Stomach (tissue), 19 donors: ENCODE measurements at places on chromosomes 4 and X. TPM values are rescaled to one million over a fixed set of nuclear protein-coding genes. Genes with fewer than 3 reads are reported as not detected.
A peak's percentile ranks its signal among the peaks of the same experiment; 100 is the strongest.

Gene HSFX3
- not detected for total RNA-seq

GRCh38 chr4:81652069-81652478, 180.4 kb upstream of the RASGEF1B start:
- H3K27ac ChIP-seq: no peak overlapping the region
- H3K36me3 ChIP-seq: no peaks in the 10 kb centered on the region
- no peak overlapping the region for H3K4me3 ChIP-seq

DNA sequence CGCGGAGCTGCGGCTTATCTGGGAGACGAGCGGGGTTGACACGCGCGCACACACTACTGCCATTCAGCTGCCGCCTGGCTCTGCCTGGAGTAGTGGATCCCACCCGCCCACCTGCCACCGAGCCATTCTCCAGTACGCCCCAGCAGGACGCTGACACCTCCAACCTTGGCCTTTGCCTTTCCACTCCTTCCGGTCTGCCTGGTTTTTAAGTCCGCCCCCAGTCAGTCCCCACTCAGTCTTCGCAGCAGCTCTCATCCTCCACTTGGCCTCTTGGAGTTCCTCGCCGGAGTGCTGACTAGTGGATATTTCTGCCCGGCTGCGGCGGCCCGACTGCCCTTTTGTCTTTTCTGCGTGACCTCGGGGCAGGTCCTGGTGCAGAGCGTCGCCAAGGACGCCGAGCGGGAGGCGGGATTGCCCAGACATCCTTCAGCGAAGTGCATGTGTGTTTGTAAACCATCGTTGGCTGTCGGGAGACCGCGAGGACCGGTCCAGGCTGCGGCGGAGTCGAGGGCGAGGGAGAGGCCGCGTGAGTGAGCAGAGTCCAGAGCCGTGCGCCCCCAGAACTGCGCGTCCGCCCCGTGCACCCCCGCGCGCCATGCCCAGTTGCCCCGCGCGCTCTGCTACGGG, 1.1 kb downstream of the SLIT2 start:
- no peak overlapping the region for H3K27ac ChIP-seq
- H3K4me3 ChIP-seq: peak overlapping the region; percentile 53
- peaks cover 47% of the 10 kb centered on the region for H3K4me1 ChIP-seq
- peak; percentile 66 for DNase-seq

GRCh38 chr4:139392797-139393196, 61.1 kb upstream of the RAB33B start:
- peaks cover 65% of the 10 kb centered on the region for H3K36me3 ChIP-seq
- no peaks in the 10 kb centered on the region for H3K4me1 ChIP-seq
- no peak for DNase-seq

GRCh38 chrX:136166221-136166855, 19.0 kb downstream of the FHL1 start:
- H3K36me3 ChIP-seq: no peaks in the 10 kb centered on the region
- H3K4me3 ChIP-seq: no peak overlapping the region
- H3K27me3 ChIP-seq: no peaks in the 10 kb centered on the region
- DNase-seq: no peak
- H3K4me1 ChIP-seq: peaks cover 28% of the 10 kb centered on the region
- peak overlapping the region; percentile 86 for H3K27ac ChIP-seq
